Stimulated activated CD8-positive, alpha-beta memory T cell treated with anti-CD3 and anti-CD28 coated beads, Interleukin-7, amount 100 ng/mL, for 4 hours (primary cell): ENCODE measurements at places on chromosomes 3 and 15.

DNA sequence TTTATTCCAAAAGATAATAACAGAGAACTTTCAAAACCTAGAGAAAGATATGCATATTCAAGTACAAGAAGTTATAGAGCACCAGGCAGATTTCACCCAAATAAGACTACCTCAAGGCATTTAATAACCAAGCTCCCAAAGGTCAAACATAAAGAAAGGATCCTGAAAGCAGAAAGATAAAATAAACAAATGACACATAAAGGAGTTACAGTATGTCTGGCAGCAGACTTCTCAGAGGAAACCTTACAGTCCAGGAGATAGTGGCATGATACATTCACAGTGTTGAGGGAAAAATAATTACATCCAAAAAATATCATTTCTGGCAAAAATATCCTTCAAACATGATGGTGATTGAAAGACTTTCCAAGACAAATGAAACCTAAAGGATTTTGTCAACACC is 185.8 kb upstream of the POU1F1 start:
- DNase-seq: no peak

DNA sequence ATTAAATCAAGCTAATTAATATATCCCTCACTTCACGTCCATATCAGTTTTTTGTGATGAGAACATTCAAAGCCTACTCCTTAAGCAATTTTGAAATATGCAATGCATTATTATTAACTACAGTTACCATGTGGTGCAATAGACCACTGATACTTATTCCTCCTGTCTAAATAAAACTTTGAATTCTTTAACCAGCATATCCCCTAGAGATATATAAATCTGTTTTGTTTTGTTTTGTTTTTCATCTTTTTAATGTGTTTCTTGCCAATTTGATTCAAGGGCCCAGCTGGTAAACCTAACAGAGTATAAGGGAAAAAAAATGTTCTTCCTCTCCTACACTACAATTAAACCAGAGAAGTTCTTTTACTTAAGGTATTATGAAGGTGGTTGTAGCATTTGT is 524.2 kb downstream of the NAALADL2 start:
- no peak for DNase-seq

DNA sequence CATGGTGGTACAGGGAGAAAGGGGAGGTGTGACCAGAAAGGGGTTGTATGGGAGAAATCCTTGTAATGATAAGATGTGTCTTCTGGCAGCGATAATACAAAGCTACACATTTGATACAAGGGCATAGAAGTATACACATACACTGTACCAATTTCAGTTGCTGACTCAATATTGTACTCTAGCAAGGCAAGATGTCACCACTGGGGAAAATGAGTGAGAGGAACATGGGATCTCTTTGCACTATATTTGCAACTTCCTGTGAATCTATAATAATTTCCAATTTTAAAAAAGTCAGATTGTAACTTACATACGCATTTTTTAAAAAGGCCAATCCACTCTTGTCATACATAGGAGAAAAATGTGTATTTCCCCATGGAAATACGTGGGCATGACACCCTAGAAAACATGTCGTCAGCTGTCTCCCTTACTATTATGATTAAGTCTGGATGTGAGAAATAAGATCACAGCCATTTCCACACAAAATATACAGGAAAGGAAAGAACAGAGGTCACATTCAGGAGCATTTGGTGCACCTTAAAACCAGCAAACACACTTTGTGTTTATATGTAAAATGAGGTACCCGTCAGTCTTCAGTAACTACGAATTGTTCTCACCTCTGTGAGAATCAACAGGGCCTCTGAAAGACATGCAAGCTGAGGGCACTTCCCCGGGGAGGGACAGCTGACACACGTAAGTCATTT is 22.9 kb downstream of the PRR23E start:
- DNase-seq: no peak

- no peak for DNase-seq
These were observed 25.7 kb downstream of the HMCES start for GRCh38 chr3:129304146-129304961.

GRCh38 chr3:129360171-129360611 is 68.2 kb downstream of the EFCAB12 start:
- no peak for DNase-seq

DNA sequence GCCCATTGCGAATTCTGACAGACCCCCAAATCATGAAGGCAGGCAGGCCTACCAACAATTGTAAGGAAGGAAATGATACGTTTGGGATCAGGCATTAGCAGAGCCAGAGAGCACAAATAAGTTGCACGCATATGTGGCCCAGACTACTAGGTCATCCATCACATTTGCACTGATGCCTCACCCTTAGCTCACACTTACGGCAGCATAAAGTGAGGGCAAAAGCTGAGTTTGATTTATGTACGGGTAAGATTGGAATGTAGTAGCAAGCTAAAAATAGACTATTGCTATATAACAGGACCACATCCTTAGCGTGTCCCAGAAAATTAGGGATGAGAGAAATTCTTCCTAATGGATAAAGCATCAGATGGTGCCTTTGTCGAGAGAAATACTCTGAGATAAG is 58.6 kb downstream of the QTRT2 start:
- no peak for DNase-seq

- DNase-seq: no peak
These were observed 81.7 kb upstream of the ZPLD1 start for GRCh38 chr3:102353148-102353547.

DNA sequence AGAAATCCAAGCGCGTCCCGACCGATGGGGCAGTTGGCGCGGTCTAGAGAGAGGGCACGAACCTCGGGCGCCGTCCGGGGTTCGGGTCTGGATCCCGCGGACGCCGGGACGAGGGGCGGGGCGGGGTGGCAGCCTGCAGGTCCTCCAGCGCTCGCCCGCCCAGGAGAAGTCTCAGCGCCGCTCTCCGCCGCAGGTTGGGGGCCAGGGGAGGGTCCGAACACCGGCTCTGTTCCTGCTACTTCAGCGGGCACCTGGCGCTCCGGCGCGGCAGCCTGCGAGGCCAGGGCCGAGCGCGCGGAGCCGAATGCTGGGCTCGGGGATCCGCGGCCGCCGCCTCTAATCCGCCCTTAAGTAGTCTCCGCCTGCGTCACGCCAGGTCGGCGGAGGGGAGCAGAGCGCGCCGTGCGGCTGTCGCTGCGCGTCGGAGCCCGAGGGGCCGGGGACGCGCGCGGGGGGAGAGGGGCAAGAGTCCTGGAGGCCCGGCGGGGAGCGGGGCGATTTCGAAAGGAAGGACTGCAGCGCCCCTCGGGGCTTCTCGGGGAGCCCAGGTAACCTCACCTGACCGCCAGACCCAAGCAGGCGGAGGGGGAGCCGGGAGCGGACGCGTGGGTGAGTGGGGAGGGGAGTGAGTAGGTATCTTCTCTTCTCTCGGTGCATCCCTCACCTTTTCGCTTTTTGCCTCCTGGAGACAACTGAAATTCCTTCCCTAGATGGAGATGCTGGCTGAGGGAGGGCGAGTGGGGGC is at the start of gene GJD2:
TSS of gene GJD2 (minus strand) at position 325 of the 745 bp plus-strand sequence. CDS start 510 bp downstream, outside the sequence.
- DNase-seq: no peak

DNA sequence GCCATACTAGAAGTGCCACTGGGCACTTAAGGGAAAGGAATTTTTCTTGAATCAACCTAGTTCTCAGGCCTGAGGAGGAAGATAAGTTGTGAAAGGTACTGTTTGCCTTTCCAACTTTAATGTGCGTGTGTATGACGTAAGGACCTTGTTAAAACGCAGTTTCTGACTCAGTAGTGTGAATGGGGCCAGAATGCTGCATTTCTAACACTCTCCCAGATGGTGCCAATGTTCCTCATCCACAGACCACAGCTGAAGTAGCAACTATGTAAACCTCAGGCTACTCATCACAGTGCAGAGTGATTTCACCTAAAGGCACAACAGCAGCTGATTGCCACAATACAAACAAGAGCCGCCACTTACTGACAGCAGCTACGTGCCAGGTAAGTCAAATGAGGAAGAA is 103.6 kb downstream of the OTOL1 start:
- DNase-seq: no peak

- DNase-seq: no peak
These were observed 14.9 kb downstream of the SERPINI1 start for GRCh38 chr3:167750272-167750971.

GRCh38 chr15:37595426-37595970 is 338.9 kb upstream of the TMCO5A start:
- no peak for DNase-seq

- no peak for DNase-seq
These were observed 286.9 kb upstream of the C2CD4B start for GRCh38 chr15:62452026-62452425.

DNA sequence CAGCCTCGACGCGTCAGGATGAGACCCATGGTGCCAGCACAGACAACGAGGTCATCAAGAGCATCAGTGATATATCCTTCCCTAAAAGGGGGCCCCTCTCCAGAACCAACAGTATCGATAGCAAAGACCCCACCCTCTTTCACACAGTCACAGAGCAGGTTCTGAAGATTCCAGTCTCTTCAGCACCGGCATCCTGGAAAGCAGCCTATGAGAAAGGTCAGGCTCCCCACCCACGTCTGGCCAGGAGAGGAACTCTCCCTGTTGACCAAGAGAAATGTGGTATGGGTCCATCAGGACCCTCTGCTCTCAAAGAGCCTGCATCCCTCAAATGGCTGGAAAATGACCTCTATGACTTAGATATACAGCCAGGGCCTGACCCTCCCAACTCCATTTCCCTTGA is 11.6 kb downstream of the ANKRD34C start:
- DNase-seq: no peak

DNA sequence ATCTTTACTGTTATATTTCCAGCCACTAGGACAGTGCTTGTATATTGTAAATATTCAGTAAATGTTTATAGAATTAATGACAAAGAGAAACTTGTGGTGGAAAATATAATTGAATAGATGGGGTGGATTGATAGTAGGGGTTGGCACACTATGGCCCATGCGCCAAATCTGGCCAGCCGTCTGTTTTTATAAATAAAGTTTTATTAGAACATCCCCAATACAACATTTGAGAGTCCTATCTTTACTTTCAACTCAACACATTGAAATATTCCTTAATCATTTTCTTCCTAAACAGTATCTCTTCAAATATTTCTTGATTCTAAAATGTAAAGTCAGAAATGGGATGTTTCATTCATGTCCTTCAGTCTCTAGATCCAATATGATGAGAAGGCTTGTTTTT is 45.1 kb downstream of the VPS8 start:
- no peak for DNase-seq
